ENCODE measurements at places on chromosomes 11 and 22.

DNA sequence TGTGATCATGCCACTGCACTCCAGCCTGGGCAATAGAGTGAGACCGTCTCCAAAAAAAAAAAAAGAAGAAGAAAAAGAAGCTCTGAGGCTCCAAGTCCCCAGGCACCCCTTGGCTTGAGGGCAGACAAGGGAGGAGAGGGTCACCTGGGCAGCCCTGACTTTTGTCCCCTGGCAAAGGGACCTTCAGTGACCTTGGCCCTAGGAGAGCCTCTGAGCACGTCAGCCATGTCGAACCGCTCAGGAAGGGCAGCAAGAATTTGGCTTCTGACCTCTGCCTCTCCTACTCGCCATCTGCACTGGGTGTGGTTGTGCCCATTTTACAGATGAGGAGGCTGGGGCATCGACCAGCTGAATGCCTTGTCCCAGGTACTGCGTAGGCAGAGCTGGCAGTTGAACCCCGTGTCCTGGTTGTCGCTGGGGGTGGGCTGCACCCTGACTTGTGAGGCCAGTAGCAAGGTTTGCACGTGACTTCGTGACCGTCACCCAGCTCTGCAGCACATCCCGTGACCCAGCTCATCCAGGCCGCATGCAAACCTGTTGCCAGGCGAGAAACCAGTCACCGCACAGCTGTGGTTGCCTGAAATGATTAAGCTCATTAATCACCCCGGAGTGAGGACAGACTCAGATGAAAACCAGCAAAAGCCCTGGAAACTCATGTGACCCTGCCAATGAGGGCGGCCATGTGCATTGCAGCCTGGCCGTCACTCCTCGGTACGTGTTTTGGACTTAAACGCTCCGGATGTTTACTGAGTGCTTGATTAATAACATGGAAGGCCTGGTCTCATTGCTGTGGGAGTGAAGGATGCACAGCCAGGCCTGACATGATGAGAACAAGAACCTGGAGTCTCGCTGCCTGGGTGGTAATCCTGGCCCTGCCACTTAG is 47.7 kb upstream of the PPP6R3 start:
- DNase-seq = peak; percentile 59

DNA sequence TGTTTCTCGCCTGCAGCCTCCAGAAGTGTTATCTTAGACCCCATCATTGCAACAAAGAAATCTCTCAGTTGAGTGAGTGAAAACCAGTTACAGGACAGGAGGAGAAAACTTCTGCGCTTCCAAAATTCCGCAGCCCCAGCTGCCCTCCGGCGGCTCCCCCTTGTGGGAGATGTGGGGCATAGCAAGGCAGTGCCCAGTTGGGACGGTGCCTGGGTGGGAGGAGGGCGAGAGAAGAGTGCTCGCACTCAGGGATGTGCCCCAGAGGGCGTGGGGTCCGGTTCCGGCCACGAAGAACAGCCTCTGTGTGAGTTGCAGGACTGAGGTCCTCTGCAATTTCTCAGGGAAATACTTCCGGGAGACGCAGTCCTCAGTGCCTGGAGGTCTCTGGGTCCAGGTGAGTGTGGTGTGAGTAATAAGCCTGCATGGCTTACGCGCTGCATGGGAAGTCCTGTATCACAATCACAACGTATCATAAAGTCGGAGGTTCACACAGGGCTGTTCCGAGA is 87.0 kb upstream of the BLID start:
- DNase-seq = no peak

DNA sequence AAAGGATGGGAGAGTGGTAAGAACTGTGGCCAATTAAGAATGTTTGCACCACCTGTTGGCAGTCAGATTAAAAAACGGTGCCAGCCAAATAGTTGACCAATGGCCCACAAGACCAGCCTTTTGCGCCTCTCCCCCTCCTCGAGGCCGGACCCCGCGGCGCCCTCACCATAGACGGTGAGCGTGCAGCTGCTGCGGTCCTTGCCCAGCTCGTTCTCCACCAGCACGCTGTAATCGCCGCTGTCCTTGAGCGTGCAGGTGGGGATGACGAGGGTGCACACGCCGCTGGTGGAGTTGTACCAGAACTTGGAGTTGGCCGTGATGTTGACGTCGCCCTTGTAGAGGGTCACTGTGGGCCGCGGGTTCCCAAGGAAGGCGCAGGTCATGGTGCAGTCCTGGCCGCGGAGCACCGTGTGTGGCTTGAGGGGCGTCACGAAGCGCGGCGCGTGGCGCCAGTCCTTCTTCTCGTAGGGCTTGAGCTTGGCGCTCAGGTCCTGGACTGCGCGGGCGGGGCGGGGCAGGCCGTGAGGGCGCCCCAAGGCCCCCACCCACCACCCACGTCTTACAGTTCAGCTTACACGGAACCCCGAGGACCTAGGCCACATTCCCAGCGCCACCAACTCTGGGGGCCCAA is 7.2 kb downstream of the TMEM86A start:
- no peak for DNase-seq

DNA sequence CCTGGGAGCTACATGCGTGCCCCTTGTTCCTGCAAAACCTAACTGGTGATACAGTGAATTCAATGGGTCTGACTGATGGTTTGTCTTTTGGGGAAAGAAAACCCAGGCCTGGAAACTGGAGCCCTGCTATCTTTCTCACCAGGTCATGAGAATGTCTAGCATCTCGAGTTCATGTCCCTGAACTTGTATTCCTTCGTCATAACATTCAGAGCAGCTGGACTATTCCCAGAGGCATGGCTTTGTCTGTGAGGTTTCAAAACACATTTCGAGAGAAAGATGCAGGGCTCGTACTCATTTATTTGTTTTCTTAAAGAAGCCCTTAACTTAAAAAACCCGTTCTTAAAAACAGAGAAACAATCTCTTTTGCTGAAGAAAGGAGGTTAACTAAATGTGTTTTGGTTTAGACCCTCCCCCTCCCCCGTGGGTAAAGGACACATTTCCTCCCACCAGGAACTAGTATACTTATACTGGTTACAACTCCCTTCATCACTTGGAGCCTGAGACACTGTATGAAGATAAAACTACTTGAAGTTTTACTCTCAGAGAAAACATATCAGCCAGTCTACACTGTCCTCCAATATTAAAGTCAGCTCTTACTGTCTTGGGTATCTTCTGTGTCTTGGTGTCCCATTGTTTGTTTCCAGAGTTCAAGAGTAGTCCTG is 43.2 kb downstream of the ME3 start:
- peak; percentile 74 for DNase-seq

- no peak for DNase-seq
Observed at GRCh38 chr22:36870250-36870649, 9.4 kb downstream of the NCF4 start.

- DNase-seq = no peak
Observed at GRCh38 chr22:36691488-36691887, 12.1 kb downstream of the CACNG2 start.

DNA sequence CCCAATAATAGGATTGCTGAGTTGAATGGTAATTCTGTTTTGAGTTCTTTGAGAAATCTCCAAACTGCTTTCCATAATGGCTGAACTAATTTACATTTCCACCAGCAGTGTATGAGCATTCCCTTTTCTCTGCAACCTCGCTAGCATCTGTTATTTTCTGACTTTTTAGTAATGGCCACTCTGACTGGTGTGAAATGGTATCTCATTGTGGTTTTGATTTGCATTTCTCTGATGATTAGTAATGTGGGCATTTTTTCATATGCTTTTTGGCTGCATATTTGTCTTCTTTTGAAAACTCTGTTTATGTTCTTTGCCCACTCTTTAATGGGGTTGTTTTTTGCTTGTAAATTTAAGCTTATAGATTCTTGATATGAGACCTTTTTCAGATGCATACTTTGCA is 97.4 kb downstream of the FDX1 start:
- DNase-seq = no peak

- peak; percentile 86 for DNase-seq
Observed at GRCh38 chr11:12746593-12747097, 72.4 kb downstream of the TEAD1 start.

DNA sequence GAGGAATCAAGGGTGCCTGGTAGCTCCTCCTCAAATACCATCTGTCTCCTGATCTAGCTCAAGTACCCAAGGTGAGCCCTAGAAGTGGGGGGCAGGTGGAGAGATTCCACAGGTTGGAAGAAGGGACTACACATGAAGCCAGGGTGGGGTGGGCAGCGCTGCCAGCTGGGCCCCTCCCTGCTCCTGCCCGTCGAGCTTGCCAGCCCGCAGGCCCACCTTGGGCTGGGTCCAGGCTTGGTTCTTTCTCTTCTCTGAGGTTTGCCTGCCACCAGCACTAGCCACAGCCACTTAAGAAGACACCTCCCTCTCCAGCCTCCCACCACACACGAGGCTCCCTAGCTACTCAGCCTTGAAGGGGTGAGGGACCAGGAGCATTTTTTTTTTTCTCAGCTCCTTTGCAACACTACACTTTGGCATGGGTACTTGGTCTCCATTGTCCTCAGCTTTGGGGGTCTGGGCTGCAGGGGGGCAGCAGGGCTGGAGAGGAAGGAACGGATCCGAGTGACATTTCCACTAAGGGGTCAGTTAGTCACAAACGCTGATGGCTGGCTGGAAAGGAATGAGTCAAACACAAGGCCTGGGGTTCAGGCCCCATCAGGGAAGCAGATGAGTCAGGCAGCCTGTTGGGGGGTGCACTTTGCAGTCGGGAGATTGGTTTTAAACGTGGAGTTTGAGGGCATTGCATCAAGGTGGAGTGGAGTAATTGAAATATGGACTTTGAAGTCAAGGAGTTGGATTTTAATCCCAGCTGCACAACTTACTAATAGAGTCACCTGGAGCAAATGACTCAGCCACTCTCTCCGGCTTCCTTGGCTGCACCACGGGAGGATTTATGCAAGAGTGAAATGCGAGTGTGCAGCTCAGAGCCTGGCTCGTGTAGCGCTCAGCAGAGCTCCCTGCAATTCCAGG is 7.4 kb upstream of the NPTXR start:
- no peak for DNase-seq

GRCh38 chr11:71499125-71499524 is 27.9 kb upstream of the KRTAP5-7 start:
- no peak for DNase-seq

DNA sequence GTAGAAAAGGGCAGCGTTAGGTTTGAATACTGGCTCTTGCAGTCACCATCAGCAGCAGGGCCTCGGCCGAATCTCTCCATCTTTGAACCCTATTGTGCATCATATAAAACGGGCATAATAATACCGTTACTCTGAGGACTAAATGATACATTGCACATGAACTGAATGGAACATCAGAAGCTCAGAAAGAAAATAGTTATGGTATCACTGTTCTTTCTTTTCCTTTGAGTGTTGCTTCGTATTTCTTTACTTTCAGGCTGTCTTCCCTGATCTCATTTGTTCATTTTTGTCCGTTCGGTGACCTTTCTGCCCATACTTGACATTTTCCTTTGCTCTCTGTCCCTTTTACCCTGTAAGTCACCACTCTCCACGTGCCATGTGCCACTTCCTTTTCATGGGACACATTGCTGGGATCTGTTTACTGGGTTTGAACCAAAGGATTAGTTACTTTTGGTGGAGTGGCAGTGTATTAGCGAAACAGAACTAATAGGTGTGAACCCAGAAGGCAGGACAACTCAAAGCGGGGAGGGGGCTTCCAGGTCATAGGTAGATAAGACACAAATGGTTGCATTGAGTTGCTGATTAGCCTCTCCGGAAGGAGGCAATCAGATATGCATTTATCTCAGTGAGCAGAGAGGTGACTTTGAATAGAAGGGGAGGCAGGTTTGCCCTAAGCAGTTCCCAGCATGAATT is 717 bp upstream of the ZNF202 start:
- no peak for DNase-seq

DNA sequence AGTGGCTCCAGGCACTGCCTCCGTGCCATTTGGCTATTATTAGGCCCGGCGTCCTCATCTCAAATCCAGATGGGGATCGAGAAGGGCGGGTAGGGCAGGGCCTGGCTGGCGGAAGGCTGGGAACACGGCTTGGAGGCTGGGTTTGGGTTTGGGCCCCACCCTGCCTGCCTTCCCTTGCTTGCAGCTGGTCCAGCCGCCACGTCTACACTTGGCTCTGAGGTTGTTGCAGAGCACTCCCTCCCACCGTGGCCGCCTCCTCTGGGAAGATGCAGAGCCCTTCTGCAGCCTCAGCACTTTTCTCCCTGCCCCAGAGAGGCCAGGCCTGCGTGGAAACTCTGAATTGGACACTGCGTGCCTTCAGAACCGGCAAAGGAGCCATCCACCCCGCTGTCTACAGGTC is 5.2 kb upstream of the SMTN start:
- no peak for DNase-seq

DNA sequence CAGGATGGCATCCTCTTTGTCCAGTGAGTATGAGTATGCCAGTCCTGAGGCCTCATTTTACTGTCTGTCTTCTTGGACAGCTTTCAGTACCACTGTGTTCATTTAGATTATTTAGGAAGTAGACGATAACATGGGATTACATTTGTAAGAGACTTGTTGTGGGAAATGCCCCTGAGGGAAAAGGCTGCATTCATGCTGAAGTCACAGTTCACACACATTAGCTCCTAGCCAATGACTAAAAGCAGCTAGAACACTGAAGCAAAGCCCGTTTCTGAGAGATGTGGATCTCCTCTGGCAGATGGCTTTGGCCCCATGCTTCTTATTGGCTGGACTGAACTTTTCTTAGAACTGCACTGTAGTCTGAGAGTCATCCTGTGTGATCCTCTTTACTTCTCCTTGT is 242.4 kb downstream of the FAM76B start:
- DNase-seq = no peak

GRCh38 chr11:133732109-133732674 is 113.1 kb downstream of the SPATA19 start:
- DNase-seq = no peak

DNA sequence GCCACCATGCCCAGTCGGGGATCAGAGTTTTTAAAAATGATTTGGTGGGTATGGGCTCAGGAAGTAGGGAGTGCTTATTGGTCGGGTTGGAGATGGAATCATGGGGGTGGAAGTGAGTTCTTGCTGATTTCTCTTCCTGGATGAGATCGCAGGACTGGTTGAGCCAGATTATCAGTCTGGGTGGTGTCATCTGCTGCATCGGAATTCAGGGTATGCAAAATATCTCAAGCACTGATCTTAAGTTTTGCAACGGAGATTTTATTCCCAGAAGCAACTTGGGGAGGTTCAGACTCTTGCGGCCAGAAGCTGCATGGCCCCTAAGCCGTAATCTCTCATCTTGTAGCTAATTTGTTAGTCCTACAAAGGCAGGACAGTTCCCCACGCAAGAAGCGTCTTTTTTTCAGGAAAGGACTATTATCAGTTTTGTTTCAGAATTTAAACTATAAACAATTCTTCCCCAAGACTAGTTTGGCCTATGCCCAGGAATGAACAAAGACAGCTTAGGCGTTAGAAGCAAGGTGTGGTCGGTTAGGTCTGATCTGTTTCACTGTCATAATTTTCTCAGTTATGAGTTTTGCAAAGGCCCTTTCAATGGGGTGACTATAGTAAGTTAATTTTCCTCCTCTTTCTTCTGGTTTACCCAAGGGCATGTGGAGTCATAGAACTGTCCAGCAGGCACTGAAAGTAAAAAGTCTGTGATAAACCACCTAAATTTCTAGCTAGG is 1.4 kb upstream of the PIWIL3 start:
- DNase-seq = no peak

GRCh38 chr11:125128450-125128849 is 17.0 kb upstream of the TMEM218 start:
- DNase-seq = peak; percentile 51

- DNase-seq = peak; percentile 5
Observed at GRCh38 chr11:129061492-129062230, 119.0 kb upstream of the TP53AIP1 start.

GRCh38 chr11:2737866-2738265 is 38.1 kb upstream of the KCNQ1OT1 start:
- no peak for DNase-seq

Measured in skeletal muscle cell (primary cell).